Left colon (tissue), 2 donors: ENCODE measurements at places on chromosomes 7 and 10. TPM values are rescaled to one million over a fixed set of nuclear protein-coding genes. Genes with fewer than 3 reads are reported as not detected.
A peak's percentile ranks its signal among the peaks of the same experiment; 100 is the strongest.

The ERVW-1 gene
- not detected for total RNA-seq

The CDC123 gene
- 58.8 TPM for total RNA-seq

The MSMB gene
- not detected for total RNA-seq

The CLCN1 gene
- not detected for total RNA-seq

The GIMAP5 gene
- 4.9 TPM for total RNA-seq

The TEX36 gene
- total RNA-seq = not detected

The ATP5F1C gene
- 463 TPM for total RNA-seq

DNA sequence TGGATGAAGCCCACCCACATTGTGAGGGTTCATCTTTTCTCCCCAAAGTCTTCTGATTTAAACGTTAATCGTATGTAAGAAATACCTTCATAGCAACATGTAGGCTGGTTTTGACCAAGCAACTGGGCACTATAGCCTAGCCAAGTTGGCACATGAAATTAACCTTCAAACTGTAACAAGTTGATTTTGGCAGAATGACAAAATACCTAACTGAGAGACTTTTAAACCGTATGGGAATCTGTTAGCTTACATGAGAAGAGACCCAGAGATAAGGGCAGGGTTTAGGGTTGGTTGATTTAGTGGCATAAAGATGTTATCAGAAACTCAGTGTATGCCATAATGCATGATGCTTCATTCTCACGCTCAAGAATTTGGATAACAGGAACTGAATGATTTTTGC, 69.5 kb downstream of the CDK13 start:
- DNase-seq = no peak

DNA sequence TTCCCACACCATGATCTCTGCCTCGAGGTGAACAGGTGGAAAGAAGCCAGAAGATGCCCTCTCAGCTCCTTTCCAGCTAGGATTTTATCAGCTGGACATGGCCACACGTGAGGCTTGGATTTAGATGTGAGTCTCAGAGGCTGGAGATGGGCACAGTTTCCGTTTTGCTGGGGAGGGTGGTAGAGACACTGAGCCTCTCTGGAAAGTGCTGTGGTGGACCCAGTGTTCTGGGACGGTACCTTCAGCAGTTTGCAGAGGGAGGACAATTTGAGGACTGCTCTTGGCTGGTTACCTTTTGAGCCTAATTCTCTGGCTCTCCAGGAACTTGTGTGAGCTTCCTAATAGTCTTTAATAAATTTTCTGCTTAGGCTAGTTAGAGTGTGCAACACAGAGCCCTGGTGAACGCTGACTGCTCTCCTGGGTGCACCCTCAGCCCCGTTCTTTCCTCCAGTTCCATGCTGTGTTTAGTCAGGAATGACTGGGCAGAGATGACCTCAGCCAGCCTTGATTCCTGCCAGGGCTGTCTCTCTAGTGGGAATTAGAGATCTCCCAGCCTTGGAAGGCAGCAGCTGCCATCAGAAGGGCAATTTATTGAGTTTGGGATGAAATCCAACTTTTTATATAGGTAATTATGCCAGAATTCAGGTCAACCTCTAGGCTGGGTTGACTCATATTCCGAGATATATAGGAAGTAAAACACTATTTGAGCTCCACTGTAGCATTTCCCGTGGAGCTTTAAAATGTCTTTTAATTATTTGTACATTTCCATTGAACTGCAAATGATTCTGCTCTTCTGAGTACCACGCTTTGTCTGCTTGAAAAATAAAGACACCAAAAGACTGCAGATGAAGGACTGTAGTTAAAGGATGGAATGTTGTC, 103.9 kb downstream of the GATA3 start:
- DNase-seq = no peak

DNA sequence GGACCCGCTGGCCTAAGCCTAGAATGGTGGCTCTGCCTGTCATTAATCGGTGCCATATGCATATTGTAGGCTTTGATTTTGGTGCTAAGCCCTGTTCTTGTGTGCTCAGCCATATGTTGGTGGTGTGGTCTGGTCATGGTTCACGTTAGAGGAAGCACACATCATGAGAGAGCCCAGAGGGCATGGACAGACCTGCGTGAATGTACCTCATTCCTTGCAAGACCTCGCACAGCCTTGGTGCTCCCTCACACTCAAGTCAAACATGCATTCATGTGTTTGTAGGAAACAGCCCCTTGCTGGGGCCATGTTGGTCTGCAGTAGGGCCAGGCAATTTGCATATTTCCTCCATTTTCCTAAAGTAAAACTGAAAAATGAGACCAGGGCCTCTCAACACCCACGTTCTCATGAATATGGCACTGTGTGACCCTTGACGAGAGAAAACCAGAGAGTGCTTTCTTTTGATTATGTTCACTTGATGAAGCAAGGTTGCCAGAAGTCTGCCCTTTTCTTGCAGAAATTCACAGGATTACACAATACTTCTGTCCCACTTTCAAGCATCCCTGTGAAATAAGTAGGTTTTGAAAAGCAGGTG, 268.7 kb downstream of the CELF2 start:
- DNase-seq = no peak

DNA sequence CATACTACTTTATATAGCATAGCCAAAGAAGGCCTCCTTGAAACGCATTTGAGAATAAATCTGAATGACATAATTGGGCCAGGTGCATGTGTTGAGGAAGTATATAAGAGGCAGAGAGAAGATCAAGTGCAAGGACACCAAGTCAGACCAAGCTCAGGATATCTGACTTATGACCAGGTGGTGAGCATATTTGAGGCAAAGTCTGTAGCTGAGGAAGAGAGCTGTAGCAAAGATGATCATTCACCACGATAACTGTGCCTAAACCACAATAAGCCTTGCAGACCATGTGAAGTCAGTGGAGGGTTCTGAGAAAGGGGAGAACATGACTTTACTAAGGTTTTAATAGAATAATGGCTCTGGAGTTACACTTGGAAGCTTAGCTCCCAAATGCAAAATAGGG, 292.3 kb downstream of the SORCS1 start:
- DNase-seq = no peak

- no peak for DNase-seq
Observed at GRCh38 chr10:35644050-35644950, 2.2 kb upstream of the FZD8 start.

- peak; percentile 79 for DNase-seq
Observed at GRCh38 chr7:12715372-12716133, 28.1 kb downstream of the ARL4A start.

DNA sequence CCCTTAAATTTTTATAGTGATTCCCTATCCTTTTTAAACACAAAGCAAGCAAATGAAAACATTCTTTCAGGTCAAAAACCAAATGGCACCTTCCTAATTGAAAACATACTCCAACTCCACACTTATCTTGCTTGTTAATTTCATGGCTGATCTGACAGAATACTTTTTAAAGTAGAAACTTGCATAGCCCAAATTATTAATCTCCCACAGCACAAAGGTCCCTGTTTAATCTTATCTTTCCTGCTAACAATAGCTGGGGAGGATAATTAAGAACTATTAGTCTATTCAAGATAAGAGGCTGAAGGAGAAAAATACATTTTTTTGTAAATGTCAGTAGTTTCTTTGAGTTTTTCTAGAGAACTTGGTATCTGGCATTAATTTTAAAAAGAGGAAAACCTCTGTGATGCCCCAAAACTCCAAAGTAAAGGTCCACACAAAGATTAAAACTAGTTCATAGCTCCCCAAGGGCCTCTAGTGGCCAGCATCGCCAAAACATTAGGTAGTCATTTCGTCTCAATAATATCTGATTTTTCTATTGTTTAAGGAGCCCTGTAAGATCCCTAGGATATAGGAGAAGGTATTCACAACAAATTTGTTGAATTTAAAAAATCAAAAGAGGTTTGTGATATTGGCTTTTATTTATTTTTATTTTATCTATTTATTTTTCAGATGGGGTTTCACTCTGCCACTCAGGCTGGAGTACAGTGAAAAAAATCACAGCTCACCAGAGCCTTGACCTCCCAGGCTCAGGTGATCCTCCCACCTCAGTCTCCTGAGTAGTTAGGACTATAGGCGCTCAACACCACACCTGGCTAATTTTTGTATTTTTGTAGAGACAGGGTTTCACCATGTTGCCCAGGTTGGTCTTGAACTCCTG, 14.7 kb downstream of the CDNF start:
- DNase-seq = peak; percentile 52

DNA sequence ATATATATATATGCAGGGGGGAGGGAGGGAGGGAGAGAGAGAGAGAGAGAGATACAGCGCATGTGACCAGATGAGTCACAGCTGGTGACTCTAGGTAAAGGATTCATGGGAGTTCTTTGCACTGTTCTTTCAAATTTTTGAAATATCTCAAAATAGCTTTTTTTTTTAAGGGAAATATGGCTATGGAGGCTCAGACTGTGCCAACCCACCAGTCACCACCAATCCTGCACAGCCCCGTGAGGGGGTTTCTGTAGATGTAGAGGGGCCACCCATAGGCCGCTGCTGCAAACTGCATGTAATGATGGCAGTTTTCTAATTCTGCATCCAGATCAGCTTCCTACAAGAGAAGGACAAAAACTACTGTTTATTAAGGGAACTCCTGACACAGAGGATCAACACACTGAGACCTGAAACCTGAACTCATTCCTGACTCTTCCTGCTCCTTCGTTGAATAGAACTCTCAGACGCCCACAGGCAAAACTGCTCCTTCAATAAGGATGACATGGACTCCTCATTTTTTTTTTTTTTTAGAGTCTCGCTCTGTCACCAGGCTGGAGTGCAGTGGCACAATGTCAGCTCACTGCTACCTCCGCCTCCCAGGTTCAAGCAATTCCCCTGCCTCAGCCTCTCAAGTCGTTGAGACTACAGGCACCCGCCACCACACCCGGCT, 17.3 kb downstream of the DAGLB start:
- no peak for DNase-seq

- DNase-seq = no peak
Observed at GRCh38 chr10:49781247-49781646, 19.1 kb upstream of the OGDHL start.

GRCh38 chr10:48287417-48288391, 13.2 kb upstream of the FRMPD2 start:
- DNase-seq = peak; percentile 36

DNA sequence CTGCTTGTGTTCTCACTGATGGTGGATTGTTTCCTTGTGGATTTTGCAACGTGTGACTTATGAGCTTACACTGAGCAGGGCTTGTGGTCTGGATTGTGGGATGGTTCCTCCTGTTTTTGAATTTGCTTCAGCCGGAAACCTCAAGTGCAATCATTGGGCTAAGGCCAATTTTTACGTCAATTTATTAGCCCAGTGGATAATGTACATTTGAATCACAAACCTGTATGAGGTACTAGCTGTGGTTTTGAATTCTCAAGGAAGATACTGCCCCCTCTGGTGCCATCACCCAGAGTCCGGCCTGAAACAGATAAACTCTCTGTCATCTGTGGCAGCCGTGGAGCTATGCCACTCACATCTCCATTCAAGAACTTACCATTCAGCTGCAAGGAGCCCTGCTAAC, 7.3 kb upstream of the ZNF777 start:
- no peak for DNase-seq

- DNase-seq = no peak
Observed at GRCh38 chr10:110074298-110074697, 66.5 kb downstream of the ADD3 start.

GRCh38 chr7:73971704-73972341, 56.1 kb upstream of the ELN start:
- no peak for DNase-seq

GRCh38 chr7:131170440-131171271, 157.0 kb upstream of the MKLN1 start:
- DNase-seq = no peak

DNA sequence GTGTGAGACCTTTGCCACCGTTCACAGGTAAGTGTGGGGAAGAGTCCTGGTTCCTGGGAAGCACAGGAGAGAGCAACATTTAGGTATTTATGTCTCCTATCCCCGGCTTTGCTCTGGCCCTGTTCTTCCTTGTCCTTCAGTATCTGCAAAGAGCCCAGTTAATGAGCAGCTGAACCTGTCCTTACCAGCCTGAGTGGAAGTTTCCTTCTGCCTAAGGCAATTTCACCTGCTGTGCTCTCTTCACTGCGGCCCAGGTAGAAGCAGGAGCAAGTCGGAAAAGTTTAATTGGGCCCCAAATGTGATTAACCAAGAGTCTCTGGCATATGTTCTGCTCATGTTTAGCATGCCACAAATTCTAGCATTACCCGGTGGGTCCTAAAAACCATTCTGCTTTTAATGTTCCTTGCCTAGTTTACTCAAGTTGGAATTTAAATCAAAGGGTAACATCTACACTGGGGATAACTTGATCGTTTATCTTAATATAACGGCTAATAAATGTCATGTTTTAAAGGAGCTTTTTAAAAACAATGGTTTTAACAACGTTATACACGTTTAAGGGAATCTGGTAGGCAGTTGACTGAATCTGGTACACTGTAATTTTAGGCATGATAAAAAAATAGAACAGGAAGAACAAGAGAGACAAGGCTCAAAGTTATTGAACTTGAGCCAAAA, 817.1 kb downstream of the TYW1 start:
- no peak for DNase-seq
